ENCODE measurements at places on chromosomes 4 and X.

GRCh38 chr4:84493092-84493850, 5.8 kb downstream of the NKX6-1 start:
- DNase-seq = no peak

DNA sequence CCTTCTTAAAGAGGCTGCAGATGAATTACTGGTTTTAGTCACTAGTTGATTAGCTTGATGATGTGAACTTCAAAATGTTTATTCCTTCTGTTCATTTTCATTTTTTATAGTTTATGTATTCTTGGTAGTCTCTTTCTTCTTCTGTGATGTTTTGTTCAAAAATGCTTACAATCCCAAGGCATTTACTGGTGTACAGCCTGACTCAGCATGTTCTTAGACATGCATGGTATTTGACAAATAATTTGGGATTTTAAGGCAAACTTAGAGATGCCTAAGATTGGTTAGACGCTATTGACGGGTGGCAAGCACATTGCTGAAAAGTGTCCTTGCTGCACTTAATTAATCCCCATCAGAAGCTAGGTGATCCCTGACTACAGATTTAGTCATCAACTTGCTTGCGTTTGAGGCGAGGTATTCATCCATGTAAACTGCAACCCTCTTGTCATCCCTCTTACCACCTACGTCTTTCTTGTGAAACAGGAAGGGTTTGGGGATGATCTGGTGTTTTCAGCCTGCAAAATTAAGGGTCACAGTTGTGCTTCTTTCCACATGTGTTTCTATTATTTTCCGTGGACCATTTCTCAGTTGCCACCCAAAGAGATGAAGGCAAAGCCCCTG, 331.8 kb downstream of the DKK2 start:
- DNase-seq = no peak

DNA sequence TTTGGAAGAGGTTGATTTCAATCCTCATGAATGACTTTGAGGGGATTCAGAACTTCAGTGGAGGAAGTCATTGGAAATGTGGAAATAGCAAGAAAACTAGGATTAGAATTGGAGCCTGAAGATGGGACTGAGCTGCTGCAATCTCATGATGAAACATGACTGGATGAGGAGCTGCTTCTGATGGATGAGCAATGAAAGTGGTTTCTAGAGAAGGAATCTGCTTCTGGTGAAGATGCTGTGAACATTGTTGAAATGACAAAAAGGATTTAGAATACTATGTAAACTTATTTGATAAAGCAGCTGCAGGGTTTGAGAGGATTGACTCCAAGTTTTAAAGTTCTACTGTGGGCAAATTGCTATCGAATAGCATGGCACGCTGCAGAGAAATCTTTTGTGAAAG, 27.1 kb downstream of the EVC start:
- no peak for DNase-seq

DNA sequence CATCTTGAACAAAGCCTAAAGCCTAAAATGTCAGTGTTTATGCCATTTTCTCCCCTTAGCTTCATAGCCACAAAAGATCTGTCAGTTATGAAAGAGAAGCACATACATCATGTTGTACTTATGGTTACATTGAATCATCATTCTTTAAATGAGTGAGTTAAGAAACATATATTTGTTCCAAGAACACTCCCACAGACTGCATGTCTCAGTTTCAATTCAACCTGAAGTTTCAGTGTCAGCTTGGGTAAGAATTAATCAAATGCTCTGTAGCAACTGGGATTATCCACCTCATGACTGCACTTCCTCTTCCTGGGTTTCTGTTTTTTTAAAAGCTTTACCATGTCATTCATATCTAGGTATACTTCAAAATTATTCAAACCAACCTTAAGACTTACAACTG, 3.9 kb upstream of the TMPRSS11B start:
- no peak for DNase-seq

DNA sequence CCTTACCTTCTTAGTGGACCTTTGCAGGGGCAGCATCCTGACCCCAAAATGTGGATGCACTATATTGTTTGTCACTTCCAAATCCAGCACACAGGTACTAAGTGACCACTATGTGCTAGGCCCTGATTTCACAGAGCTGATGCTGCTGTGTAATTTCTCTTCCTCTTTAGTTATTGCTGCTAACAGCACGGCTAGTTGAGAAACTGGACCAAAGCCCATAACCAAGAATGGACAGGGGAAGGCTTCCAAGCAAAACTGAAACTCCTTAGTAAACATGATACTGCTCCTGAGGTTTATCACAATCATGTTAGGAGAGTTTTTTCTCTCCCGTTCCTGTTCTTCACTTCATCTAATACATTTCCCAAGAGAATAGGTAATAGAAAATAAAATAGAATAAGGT, 172.9 kb upstream of the TTC29 start:
- DNase-seq = no peak

- DNase-seq = no peak
Observed at GRCh38 chr4:134762053-134762452, 560.5 kb upstream of the PABPC4L start.

DNA sequence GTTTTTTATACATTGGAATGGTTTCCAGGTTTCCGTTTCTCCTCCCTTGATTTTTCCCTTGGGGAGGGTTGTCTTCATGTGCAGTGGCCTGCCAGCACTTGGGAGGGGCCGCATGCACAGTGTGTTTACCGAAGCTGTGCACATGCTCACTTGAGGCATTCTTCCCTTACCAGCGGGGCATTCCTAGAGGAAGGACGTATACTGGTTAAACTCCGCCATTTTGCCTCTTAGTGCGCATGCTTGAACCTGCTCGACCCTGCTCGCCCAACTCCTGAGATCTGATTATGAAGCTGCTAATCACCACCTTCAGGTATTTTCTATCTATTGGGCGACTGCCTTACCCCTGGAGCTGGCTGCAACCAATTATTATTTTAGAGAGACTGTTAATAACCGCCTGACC, 76.2 kb downstream of the CXCL13 start:
- no peak for DNase-seq

DNA sequence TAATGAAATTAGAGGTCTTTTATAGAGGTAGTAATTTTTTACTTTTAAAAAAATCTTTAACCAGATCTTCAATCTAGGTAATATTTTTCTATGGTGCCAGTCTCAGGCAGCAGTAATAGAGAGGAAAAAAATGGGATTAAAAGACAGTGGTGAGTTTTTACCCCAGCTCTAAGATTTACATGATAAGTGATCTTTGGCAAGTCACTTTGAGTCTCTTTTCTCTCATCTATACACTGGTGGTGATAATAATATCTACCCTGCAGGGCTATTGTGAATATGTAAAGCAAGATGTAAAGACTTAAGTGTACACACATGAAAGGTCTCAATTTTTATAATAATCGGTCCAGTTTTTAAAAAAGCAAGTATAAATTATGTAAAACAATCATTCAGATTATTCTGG, 786.2 kb upstream of the POU3F4 start:
- DNase-seq = no peak

DNA sequence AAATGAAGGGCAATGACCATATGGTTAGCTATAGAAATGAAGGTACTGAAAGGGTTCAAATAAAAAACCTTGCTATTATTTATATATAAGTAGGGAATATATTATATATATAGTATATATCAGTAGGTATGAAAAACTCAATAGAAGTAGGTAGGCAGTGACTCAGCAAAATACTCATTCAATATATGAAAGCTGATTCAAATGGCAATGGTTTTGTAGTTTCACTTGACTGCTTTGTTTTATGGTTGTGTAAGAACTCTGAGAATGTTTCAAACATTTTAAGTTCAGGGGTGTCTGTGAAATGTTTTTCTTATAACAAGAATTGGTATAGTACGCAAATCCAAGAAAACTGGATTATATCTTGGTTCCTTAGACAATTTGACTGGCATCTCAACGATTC, 4.1 kb downstream of the ZNF280C start:
- DNase-seq = no peak

- no peak for DNase-seq
Observed at GRCh38 chrX:17020851-17021821, 74.7 kb downstream of the REPS2 start.

DNA sequence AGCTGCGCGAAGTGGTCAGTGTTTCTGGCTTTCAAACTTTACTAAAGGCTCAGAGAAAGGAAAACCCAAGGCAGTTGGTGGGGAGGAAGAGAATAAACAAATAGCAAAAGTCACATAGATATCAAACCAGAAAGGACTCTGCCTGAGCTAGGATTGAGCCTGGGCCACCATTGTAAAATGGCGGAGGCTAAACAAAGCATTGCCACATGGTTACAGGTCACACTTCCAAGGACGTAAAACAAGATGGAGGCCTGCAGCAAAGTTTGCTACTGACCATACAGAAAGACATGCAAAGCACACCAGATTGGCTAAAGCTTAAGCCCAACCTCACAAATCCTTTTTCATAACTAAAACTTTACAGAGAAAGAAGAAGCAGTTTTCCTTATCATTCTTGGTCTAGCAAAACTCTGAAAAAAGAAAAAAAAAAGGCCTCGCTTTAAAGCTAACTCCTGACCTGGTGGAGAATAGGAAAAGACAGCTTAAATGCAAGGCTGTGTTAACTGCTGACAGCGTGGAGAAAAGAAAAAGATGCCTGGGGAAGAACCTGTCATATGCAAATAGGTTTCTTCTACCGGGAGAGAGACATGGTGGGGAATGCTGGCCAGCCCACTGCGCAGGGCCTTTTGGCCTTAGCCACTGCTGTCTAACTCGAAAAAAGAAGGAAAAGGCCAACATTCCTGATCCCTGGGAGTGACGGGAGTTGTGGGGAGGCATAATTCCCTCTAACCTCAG, 81.8 kb upstream of the SMARCA5 start:
- no peak for DNase-seq

- no peak for DNase-seq
Observed at GRCh38 chrX:21606002-21606401, 52.1 kb downstream of the KLHL34 start.

- DNase-seq = no peak
Observed at GRCh38 chrX:12817528-12817927, 26.3 kb downstream of the PRPS2 start.

DNA sequence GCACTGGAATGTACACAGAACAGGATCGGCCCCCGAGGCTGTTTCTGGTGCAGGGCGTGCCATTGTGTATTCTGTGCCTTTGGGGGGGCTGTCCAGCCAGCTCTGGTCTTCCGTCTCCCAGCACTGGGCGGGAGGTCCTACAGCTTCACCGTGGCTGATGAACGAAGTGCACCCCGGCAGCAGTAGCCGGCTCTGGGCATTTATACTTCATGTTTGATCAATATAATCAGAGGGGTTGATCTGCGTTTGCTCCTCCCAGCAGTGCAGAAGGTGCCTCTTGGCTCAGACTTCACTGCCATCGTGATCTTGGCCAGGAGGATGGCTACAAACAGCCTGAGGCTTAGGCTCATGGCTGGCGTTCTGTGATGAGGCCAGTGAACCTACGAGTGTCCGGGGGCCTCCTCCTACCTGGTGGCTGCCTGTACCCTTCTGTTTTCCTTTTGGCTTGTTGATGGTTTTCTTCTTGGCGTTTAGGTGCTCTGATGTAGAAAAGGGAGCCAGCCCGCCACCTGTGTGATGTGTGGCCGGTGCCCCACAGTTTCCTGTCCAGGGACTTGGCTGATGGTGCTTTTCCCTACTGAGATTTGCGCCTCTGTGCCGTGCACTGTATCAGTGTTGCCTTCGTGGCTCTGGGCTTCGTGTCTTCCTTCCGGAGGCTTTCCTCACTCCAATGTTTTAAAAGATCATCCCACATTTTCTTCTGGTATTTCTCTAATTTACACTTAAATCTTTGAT, 31.2 kb upstream of the HGFAC start:
- DNase-seq = no peak

GRCh38 chr4:24352112-24352511, 232.2 kb downstream of the DHX15 start:
- no peak for DNase-seq

DNA sequence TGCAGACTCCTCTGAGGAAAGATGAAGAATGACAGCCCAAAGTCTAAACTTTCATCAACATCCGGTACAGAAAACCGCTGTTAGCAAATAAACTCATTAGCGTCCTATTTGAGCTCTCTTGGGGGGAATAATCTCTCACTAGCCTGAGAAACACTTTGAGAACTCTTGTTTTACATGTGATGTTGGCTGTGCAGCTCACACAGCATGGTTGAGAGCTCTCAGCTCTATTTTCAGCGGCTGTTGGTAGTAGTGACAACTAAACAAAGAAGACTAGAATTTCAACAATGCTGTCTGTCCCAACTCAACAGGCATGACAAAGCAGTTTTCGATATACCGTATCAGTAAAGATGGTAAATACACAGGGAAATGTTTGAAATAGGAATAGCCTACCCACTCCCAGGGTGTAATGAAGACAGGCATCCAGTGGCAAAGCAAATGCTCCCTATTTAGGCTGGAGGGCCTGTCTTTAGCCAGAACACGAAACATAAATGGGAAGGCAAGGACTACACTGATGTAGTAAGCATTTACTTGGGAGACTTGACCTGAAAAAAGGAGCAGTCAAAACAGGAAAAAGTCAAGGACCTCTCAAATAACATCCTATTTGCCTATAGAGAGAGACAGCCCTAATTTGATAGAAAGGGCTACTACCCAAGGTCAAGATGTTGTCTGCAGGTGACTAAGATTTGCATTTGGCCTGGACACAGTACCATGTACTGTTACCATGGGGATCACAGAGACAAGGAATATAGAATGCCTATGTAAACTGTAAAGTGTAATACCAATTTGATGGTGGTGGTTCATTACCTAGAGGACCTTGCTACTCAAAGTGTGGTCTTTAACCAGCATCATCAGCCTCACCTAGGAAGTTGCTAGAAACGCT, 60.4 kb downstream of the PPEF2 start:
- no peak for DNase-seq

GRCh38 chr4:4693258-4693657, 151.4 kb upstream of the STX18 start:
- DNase-seq = no peak

- DNase-seq = no peak
Observed at GRCh38 chrX:3044671-3045070, 3.4 kb downstream of the ARSF start.

- no peak for DNase-seq
Observed at GRCh38 chr4:14076776-14077175, 449.3 kb upstream of the BOD1L1 start.

Measured in activated CD8-positive, alpha-beta memory T cell treated with anti-CD3 and anti-CD28 coated beads for 1 hour (primary cell).